ENCODE measurements at places on chromosomes 11 and 22.
A peak's percentile ranks its signal among the peaks of the same experiment; 100 is the strongest.

- DNase-seq, result peak; percentile 60
Observed at GRCh38 chr11:109940816-109941215, 152.4 kb upstream of the ZC3H12C start.

DNA sequence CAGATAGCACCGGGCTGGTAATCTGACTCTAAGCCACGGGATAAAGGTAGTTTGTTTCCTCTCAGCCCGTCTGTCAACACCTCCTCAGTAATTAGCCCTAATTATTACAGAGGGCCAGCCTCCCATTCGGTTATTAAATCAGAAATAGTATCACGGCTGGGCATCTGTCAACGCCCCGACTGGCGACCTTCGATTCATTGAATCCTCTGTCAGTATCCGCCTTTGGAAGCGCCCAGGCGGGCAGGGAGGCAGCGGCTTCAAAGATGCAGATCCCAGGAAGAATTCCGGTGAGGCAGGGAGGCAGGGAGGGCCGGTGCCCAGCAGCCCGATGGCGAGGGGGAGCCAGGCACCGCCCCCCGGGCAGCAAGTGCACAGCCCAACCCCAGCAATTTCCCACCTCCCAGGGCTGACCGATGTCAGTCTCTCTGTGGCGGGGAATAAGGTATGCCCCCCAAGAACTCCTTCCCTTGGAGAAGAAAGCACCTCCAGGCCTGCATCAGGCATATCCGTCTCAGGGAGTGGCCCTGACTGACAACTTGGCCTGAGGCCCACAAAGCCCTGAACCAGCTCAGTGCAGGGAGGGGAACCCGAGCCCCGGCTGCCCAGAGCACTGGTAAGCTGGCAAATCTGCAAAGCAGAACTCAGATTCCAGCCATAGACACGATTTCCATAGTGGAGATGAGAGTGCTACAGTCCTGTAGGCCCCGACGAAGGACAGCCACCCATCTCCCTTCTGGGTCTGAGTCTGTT lies 11.4 kb downstream of the GNB1L start:
- no peak for DNase-seq

DNA sequence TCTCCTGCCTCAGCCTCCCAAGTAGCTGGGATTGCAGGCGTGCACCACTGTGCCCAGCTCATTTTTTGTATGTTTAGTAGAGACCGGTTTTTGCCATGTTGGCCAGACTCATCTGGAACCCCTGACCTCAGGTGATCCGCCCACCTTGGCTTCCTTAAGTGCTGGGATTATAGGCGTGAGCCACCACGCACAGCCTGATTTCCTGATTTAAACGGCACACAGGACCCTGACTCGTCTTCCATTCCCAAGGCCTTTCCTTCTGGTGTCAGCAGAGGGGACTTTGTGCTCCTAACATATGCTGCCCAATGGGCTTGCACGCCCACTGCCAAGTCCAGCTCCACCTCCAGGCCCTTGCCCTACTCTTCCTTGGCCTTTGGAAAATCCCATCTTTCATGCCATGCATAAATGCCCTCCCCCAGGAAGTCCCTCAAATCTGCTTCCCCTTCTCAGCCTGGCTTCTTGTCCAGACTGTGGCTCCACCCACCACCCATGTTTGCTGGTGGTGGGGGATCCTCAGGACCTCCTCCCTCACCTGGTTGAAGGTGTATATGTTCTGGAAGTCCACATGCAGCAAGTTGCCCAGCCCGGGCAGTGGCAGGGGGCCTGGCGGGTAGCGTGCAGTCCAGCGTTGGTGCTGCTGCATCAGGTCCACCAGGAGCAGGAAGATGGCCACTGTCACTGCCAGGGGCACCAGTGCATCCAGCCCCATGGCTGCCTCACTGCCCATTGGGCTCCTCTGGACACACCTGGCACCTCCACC lies 23.9 kb upstream of the CYP2D6 start:
- no peak for DNase-seq

- no peak for DNase-seq
Observed at GRCh38 chr11:7499081-7499480, 13.8 kb downstream of the OLFML1 start.

- DNase-seq, result no peak
Observed at GRCh38 chr11:33553486-33553885, 147.1 kb downstream of the C11orf91 start.

DNA sequence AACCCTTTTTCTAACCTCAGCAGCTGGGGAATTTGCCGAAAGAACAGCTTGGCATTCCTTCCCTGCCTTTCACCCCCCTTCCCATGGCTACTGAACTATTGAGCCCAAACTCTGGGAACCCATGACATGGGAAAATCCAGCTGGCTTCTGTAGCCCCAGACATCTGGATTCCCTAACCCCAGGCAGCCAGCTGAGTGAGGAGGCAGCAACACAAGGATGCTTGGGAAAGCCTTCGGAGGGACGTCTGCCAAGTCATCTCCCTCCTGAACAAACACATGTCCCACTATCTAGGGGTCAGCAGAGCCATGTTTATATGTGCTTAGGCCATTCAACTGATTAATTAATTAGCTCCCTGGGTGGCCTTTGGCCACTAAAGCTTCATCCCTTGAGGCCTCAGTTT lies 21.6 kb downstream of the LRRC55 start:
- peak; percentile 10 for DNase-seq

GRCh38 chr22:27840436-27840835 lies 38.9 kb upstream of the MN1 start:
- no peak for DNase-seq

- DNase-seq, result no peak
Observed at GRCh38 chr11:4665424-4665823, 21.6 kb downstream of the OR51E1 start.

GRCh38 chr22:40401981-40402406 lies 31.6 kb downstream of the SGSM3 start:
- DNase-seq, result no peak

DNA sequence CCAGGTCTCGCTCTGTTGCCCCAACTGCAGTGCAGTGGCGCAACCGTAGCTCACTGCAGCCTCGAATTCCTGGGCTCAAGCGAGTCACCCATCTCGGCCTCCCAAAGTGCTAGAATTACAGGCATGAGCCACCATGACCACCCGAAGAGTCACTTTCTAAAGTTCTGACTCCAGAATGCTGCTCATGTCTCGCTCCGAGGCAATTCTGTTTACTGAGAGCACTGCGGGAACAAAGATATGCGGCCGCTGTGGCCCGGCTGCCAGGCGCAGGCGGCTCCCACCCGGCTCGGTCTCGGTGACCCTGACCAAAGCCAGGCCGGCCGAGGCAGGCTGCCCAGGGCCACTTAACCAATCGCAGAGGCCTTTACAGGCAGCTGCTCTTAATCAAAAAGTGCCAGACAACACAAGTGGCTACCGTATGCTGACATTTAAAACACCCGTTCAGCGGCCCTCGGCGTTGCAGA lies 78.7 kb downstream of the PHF21B start:
- DNase-seq, result peak; percentile 69

- no peak for DNase-seq
Observed at GRCh38 chr11:38416141-38416540, 1818.1 kb upstream of the RAG2 start.

DNA sequence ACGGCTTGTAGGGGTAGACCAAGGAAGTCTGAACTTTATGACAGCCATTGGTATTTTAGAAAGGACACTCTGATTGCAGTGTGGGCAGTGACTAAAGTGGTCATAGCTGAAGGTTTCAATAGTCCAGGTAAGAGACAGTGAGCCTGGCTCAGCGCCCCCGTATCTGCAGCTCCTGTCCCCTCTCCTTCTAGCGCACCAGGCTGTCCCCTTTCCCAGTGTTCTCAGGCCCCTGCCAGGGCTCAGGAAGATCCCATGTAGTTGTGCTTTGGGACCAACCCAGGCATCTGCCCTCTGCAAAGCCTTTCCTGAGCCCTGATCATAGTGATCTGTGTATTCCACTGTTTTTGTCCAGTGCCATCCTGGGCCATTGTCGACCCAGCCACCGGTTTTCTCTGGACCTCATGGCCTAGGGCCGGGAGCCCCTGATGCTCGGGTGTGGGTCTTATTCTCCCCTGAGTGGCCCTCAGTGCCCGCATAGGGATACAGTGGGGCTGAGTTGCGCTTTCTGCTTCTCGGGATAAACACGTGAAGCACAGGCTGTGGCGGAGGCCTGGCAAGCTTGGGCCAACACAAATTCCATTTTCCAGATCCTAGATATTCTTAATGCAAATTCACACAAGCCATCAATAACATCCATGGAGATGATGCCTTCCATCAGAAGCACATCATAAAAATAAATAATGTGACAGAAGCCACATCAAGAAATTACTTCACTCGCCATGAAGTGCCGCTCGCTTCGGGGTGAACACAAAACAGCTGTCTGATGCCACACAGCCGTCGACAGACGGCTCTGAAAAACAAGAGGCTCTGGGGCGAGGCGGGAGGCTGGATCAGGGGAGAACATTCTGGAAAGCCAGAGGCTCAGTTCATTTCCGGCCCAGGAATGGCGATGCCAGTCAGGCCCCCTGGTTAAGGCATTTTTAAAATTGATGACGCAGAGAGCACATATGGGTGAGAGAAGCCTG lies 805.0 kb downstream of the TBC1D22A start:
- DNase-seq, result no peak

DNA sequence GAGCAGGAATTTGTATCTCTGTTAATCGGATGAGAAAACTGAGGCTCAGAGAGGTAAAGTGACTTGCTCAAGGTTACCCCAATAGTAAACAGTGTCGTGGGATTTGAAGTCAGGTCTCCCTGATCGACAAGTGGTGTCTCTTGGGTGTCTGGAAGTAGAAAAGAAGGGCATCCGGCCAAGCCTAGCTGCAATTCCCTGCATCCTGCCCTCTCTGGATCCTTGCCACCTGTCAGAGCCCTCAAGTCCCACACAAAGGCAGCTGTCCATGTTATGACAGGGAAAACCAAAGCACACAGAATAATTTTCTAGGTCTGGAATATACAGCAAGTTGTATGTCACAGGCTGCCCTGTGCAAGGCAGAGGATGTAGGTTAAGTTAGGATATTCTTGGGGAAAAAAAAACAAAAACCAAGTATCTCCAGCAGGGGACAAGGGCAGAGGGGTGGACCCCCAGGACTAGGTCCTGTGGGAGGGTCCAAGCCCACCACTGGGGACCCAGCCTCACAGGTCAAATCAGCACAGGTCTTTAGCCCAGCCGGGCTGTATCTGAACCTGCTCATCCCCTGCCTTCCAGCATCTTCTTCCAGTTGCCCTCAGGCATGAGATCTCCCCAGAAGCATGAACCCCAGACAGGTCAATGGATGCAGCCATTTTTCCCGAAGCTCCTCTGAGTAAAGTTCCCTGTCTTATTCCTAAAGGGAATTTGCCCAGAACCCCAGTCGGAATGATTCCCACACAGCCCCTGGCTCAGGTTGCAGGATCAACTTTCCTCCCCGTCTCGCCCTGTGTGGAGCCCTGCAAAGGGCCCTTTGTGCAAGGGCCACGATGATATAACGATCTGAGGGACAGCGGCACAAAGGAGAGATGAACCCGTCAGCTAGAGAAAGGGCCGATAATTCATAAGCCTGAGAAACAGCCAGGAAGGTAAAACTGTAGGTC lies 15.0 kb downstream of the USH1C start:
- DNase-seq, result no peak

GRCh38 chr11:16796311-16796710 lies 57.9 kb downstream of the C11orf58 start:
- DNase-seq, result no peak

- peak; percentile 72 for DNase-seq
Observed at GRCh38 chr22:37173709-37174108, 14.3 kb downstream of the C1QTNF6 start.

GRCh38 chr11:78420255-78420764 lies 2.7 kb upstream of the GAB2 start:
- DNase-seq, result peak; percentile 60

GRCh38 chr11:57397394-57397990 lies 7.0 kb upstream of the PRG2 start:
- no peak for DNase-seq

GRCh38 chr11:62201376-62201775 lies 7.1 kb upstream of the SCGB2A1 start:
- DNase-seq, result no peak

- DNase-seq, result no peak
Observed at GRCh38 chr11:69395287-69395686, 86.2 kb upstream of the LINC01488 start.

- DNase-seq, result no peak
Observed at GRCh38 chr22:44446483-44446882, 51.5 kb downstream of the RTL6 start.

GRCh38 chr11:119680541-119681360 lies 48.2 kb downstream of the NECTIN1 start:
- DNase-seq, result no peak

- no peak for DNase-seq
Observed at GRCh38 chr11:57555393-57555792, 12.1 kb downstream of the UBE2L6 start.

DNA sequence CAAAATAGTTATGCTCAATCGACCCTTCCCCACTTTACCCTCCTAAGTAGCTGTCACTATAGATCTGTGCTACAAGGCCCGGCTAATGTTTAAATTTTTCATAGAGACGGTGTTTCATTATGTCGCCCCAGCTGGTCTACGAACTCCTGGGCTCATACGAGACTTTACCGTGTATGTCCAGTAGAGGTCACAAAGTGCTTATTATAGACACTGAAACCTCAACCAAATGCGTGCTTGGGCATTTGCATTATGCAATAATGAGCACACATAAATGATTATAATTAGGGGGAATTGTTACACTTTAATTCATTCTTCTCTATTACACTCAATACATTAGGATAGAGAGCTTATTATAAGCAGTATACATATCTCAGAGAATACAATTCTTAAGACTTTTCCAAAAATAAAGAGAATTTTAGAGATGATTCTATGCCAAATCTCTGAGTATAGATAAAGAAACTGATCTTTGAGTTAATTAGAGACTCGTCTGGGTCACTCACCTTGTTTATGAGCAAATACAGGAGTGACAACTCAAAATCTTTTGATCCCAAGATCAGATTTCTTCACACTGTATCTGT lies 12.5 kb upstream of the MRPL16 start:
- peak; percentile 62 for DNase-seq

- DNase-seq, result no peak
Observed at GRCh38 chr22:43411869-43412807, at the start of gene MPPED1. MPPED1 (plus strand) TSS chr22:43412014; CDS start chr22:43424986, 12,972 bp downstream.

DNA sequence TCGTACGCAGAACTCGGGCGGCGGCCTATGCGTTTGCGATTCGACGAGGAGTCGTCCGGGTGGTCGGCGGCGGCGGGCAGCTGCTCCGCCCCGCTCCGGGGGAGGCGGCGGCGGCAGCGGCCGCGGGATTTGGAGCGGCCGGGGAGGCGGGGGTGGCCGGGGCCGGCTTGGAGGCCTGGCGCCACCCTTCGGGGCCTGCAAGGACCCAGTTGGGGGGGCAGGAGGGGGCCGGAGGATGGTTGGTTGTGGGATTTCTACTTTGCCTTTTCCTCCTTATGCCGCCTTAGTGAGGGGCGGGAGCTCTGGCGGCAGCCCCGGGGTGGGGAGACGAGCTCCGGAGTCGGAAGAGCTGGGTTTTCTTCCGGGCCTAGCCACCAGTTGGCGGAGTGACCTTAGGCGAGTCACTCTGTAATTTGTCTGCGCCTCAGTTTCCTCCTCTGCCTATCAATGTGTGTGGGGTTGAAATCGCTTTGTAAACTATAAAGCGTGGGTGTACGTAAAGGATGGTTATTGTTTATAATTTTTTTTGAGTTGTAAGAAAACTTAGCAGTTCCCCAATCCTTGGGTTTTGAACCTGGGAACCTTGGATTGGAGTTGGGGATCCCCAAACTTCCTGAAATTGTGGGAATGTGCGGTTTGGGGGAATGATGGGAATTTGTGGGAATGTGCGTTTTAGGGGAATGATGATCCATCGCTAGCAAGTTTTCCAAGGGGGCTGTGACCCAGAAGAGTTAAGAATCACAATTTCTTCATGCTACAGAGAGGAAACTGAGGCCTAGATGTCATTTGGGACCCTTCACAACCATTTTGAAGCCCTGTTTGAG lies 679 bp downstream of the TUG1 start:
- DNase-seq, result peak; percentile 50

Measured in AG08395 (cell line).